ENCODE measurements at places on chromosomes 2 and 18. TPM values are rescaled to one million over a fixed set of nuclear protein-coding genes. Genes with fewer than 3 reads are reported as not detected.

DNA sequence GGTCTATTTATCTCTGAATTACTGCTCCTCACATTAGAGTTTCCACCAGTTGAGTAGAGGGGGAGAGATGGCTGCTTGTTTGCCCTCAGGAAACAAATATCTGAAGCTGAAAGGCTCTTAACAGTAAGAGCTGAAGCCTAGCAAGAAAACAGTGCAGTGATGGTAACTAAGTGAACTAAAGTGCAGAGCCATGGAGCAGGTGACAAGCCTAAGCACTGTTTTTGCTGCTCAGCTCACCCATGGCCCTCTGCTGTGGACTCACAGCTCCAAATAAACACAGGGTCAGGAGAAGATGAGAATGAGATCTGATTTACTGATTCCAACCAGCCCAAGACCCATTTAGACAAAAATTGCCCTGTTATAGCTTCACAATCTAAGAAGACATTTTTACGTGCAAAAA lies 118.4 kb downstream of the ETAA1 start:
- DNase-seq, result no peak

The MSTN gene
- not detected for total RNA-seq

DNA sequence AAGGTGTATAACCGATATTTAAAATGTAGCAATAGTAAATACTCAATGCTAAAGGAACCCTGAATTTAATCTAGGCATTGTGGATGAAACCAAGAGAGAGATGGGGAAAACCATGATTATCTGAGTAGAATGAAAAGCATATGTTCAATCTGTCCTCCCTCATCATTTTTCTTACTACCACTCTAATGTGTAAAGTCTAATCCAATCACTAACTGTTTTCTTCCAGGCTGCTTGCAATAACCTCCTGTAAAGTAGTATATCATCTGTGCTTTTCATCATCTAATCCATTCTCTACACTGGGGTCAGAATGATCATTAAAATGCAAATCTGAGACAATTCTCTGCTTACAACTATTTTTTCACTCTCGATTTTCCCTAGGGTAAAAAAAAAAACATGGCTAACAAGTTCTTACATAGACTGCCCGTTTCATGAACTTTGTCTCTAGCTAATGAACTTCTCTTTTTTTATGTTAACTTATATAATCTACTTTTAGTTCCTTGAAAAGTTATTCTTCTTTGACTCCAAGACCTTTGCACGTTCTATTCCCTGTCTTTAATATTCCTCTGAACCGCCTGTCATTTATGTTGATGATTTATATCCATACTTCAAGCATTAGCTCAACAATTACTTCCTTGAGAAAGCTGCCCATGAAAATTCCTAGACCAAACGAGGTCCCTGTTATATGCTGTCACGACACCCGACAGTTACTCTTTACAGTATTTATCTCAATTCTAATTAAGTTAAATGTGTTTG lies 94.7 kb upstream of the SLC8A1 start:
- no peak for DNase-seq

The GRHL1 gene
- 0.88 TPM for total RNA-seq

GRCh38 chr18:36441426-36442240 lies 144.1 kb downstream of the FHOD3 start:
- DNase-seq, result no peak

The ZNF24 gene
- 44.6 TPM for total RNA-seq

GRCh38 chr2:227347117-227347516 lies 22.1 kb downstream of the MFF start:
- DNase-seq, result no peak
